K562 (cell line): ENCODE measurements at places on chromosomes 2 and 18.

- DNase-seq: no peak
Measured at GRCh38 chr2:165469417-165469816, at the start of gene CSRNP3. CSRNP3 (plus strand) TSS chr2:165469698; CDS start chr2:165595066, 125,368 bp downstream.

DNA sequence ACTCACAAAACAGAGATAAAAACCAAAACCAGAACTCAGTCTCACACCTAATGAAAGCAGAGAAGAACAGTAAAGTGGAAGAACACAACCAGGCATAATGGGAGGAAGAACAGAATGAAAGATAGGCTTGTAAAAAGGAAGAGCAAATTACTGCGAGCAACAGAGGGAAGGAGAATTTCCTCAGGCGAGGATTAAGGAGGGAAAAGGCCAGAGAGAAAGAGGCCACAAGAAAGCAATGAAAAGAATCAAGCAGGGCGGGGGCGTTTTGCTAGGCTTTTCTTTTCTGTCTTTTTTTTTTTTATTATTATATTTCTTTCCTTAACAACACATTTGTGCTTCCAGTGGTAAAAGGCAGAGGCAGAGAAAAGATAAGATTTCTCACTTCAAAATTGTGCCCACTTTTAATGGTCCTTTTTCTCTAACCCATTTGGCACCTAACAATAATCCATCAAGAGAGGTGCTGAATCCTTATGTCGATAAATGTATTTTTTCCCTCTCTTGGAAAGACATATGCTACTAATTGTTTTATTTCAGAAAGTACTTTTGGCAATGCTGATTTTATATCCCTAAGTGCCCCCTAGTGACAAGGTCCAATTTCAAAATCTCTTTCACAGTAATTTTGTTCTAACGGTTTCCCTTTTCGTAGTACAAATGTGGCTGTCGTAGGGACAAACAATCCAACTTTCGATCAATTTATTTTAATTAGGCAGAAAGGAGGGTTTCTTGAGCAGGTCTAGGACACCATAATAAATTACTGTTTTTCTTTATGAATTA lies 138.7 kb upstream of the AQP4 start:
- DNase-seq: no peak

DNA sequence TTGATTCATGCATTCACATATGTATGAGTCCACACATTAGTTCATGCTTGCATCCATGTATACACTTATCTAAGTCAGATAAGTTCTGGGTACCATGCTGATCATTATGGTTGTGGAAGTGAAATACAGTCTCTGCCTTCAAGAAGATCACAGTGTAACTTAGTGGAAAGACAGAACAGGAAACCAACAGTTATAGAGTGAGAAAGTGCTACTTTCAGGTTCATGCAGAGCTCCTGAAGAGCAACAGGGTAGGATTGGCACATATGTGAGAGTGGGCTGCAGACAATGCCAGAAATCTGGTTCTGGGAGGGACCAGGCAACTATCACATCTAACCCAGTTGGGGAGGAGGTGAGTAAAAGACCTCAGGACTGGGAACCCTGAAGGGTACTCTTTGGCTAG lies 35.4 kb upstream of the PGAP1 start:
- no peak for DNase-seq

DNA sequence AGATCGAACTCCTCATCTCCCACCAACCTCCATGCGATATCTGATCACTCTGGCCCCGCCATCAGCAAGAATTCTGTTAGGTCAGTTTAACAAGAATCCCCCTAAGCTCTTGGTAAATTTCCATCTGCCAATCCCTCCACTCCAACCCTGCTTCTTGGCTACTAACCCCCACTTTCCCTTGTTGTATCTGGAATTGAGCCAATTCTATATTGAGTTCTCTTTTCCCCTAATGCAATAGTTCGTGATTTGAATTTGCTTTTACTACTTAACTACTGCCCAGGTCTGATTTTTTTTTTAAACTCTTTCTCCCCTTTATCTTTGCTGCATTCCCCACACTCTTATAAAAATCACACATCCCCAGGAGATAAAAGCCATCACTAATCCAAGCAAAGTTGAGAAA lies 159.3 kb upstream of the STK17B start:
- DNase-seq: no peak

DNA sequence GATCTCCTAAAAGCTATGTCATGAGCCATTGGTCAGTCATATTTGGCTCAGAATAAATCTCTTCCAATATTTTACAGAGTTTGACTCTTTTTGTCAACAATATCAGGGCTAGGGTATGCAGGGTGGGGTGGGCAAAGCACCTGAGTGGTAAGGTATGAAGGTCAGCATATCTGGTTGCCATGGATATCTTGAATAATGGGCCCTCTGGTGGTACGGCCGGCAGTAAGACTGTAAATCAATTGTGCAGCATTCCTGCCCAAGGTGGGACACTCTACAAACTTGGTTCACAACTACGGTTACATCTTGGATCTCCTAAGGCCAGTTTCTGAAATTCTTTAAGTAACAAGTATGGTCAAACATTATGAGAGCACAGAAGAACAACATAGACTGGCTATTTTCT lies 119.6 kb downstream of the SPOPL start:
- no peak for DNase-seq

DNA sequence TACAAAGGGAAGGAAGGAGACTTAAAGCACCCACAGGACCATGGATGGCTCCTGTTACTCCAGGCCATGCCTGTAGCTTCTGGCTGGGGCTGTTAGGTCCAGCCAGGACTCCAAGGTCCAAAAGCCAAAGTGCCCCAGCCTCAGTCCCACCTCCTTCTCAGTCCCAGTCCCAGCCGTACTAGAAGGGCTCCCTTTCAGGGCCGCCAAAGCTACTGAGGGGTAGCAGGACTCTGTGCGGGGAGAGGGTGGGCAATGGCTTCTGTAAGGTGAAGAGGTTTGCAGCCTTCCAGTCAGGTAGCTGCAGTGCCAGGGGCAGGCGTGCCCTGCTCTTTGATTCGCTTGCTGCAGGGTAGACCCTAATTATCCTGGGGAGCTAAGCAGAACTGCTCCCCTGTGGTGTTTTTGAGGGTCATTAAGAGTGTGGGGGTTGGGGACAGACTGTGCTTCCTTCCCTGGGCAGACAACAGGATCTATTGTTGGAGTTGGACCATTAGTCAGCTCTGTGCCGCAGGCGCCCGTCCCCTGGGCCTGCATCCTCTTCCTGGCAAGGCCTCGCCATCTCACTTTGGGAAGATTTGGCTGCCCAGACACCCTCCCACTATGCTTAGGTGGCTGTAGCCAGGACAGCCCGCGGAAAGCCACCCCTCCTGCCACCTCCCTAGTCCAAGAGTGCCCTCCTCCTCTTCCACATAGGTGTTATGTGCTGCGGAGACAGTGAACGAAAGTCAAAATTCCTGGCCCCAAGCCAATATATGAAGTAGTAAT lies 118.8 kb downstream of the ZBTB7C start:
- DNase-seq: no peak

- DNase-seq: no peak
Measured at GRCh38 chr2:106995556-106995955, 109.6 kb upstream of the ST6GAL2 start.

DNA sequence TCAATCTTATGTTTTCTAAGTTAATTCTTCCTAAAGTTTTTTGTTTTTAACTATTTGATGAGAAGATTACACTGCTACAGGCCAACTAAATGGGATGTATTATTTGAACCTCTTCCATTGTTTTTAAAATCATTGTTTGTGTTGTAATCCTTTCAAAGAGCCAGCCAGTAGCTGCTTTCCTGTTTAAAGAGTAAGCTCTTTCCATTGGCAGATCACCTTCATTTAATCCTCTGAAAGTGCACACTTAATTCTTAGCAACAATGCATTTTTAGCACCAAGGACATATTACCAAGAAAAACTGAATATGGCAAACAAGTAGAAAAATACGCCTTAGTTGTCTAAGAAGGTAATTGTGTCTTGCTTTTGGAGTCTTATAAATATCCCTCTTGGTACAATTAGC lies 54.0 kb downstream of the MEIS1 start:
- DNase-seq: no peak

- DNase-seq: peak; percentile 72
Measured at GRCh38 chr2:46967990-46968647, 52.5 kb upstream of the MCFD2 start.

DNA sequence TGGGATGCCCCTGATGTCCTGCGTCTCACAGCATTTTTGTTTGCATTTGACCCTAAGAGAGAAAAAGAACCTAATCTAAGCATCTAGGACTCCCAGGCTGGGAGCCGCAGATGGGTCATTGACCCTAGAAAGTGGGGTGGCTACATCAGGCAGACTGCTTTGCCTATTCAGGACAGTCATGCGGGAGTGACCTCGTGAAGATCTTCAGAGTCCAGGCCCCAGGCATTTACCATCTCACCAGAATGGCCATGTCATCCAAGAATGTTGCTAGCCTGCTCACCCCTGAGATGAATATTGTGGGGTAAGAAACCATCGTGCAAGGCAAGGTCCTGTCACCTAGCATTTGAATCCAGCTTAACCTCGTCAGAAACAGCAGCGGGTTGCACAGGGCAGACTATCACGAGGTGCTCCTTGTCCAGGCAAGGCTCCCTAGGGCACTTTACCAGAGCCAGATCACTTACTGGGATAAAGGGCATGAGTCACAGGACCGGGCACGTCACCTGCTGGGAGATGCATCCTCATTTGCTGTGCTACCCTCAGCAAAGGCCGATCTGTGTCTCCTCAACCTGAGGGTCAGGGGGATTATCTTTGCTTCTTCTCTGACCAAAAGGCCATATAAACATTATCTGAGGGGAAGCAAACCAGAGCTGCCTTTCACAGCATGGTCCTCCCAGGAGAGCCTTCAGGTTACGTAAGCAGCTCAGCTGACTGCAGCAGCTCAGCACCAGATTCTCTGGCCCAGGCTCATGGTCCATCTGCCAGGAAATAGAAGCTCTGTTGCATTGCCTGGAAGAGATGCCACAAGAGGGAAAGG lies 162.3 kb downstream of the ACKR3 start:
- no peak for DNase-seq

GRCh38 chr2:15640261-15640711 lies 48.6 kb downstream of the DDX1 start:
- DNase-seq: peak; percentile 35

- DNase-seq: no peak
Measured at GRCh38 chr2:10533811-10534321, 85.7 kb upstream of the ODC1 start.

GRCh38 chr2:180319586-180320405 lies 312.7 kb upstream of the CWC22 start:
- DNase-seq: no peak

DNA sequence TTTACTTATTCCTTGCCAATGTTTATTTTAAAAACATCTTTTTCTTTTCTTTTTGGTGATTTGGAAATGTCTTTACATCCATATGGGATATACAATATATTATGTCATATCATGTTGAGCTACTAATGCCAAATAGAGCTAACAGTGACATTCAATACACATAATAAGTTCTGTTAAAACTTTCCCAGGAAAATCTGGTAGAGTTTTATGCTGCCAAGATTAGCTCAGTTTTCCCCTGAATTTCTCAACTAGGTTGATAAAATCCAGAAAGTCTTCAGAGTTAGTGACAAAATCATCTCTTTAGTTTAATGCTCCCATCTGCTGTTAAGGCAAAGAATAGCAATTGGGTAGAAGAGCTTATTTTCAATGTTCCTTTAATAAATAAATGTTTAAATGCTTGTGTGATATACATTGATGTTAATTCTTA lies 9.9 kb downstream of the COL3A1 start:
- DNase-seq: no peak

DNA sequence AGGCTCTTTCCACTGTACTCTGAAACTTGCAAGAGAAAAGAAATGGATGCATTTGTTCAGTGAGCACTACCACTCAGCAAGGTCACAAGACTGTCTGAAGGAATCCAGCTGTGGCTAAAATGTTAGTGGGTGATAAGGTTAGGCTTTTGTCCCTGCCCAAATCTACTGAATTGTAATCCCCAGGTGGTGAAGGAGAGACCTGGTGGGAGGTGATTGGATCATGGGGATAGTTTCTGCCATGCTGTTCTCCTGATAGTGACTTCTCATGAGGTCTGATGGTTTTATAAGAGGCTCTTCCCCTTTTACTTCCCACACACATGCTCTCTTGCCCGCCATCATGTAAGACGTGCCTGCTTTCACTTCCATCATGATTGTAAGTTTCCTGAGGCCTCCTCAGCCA lies 68.2 kb downstream of the ZNF385B start:
- DNase-seq: no peak

GRCh38 chr2:15733867-15734673 lies 142.4 kb downstream of the DDX1 start:
- no peak for DNase-seq

GRCh38 chr18:23719634-23720201 lies 30.5 kb downstream of the LAMA3 start:
- peak; percentile 77 for DNase-seq

- no peak for DNase-seq
Measured at GRCh38 chr2:96534141-96534540, 2.4 kb upstream of the ARID5A start.

DNA sequence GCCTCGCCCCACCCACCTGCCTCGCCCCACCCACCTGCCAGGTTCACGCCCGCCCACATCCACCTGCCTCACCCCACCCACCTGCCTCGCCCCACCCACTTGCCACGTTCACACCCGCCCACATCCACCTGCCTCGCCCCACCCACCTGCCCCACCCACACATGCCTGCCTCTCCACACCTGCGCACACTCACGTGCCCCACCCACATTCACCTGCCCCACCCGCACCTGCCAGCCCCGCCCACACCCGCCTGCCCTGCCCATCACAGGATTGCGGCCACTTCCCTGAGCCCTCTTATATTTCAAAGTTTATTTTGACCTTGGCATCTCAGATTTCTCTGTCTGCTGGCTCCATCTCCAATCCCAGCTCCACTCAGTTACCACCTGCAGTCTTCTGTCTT lies 217.5 kb upstream of the SOX11 start:
- no peak for DNase-seq

GRCh38 chr2:147135376-147135775 lies 709.5 kb upstream of the ACVR2A start:
- no peak for DNase-seq

- DNase-seq: no peak
Measured at GRCh38 chr2:7281231-7282201, 364.3 kb downstream of the RNF144A start.

GRCh38 chr2:25473758-25474340 lies 132.1 kb upstream of the DNMT3A start:
- peak; percentile 6 for DNase-seq

DNA sequence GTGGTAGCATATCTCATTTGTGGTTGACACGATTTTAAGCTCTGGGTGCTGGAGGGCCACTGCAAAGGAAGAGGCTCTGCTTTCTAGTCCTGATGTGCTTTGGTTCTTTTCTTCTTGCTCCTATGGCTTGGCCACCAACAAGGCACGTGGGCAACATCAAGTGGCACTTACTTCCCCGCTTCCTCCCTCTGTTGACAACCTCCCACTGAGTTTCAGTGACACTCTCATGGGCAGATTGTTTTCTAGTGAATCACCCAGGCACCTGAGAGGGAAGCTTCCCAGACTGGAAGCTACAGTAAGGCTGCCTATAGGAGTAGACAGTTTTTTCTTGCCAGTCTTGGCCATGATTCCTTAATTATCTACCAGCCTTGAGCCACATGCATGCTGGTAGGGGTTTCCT lies 89.0 kb downstream of the NBAS start:
- DNase-seq: no peak

GRCh38 chr18:22847867-22848451 lies 85.2 kb upstream of the RBBP8 start:
- DNase-seq: no peak

- DNase-seq: no peak
Measured at GRCh38 chr2:62110415-62111025, 85.4 kb upstream of the B3GNT2 start.

- no peak for DNase-seq
Measured at GRCh38 chr2:11904029-11904428, 157.6 kb downstream of the LPIN1 start.
